HCT116 (cell line): ENCODE measurements at places on chromosomes 3 and 15.

DNA sequence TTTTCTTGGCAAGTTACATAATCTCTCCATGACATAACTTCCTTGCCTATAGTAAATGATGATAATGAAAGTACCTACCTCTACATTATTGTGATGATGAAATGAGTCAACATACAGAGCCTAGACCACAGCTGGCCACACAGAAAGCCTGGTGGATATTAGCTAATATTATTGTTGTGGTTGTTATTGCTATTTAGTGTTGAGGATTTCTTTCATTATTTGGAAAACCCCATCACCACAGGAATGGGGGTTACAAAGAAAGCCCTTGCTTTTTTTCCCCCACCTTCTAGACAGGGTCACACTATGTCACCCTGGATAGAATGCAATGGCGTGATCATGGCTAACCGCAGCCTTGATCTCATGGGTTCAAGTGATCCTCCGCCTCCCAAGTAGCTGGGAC is 125.0 kb downstream of the PDZRN3 start:
- no peaks in the 10 kb centered on the region for H3K4me1 ChIP-seq
- no peak overlapping the region for H3K4me3 ChIP-seq
- H3K27me3 ChIP-seq = peaks cover 8% of the 10 kb centered on the region; the same call in 1 of the 2 replicates
- no peak overlapping the region for H3K27ac ChIP-seq

GRCh38 chr15:67784090-67784781 is 41.1 kb upstream of the SKOR1 start:
- no peaks in the 10 kb centered on the region for H3K4me1 ChIP-seq
- no peak for DNase-seq
- H3K27me3 ChIP-seq = no peaks in the 10 kb centered on the region

- DNase-seq = no peak
- H3K27ac ChIP-seq = no peak overlapping the region
- H3K27me3 ChIP-seq = no peaks in the 10 kb centered on the region
- H3K36me3 ChIP-seq = no peaks in the 10 kb centered on the region
- H3K4me1 ChIP-seq = no peaks in the 10 kb centered on the region
These were observed 19.5 kb downstream of the CRYBG3 start for GRCh38 chr3:97841304-97841703.

GRCh38 chr15:38885001-38885400 is 320.4 kb upstream of the RASGRP1 start:
- 0 out of 2 replicates have a peak, but pooled peaks cover 4% of the 10 kb centered on the region for H3K4me1 ChIP-seq
- H3K27me3 ChIP-seq = no peaks in the 10 kb centered on the region
- no peak overlapping the region for H3K27ac ChIP-seq

DNA sequence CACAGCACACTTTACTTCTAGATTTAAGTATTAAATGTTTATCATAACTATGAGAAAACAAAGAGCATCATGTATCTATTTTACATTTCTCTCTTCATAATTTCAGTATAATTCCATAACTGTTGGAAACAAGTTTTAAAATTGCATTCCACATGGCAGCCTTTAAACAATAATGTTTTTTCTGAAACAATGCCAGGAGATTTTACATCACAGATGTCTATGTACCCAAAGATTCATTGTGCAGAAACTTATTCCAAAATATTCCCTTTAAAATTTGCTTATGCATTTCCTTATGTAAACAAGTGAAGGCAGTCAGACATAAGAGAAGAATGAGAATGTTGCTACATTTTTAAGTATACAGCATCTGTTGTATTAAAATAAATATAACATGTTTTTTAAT is 324.9 kb upstream of the COL8A1 start:
- no peak overlapping the region for H3K4me3 ChIP-seq
- peaks cover 7% of the 10 kb centered on the region; the same call in 1 of the 2 replicates for H3K27me3 ChIP-seq
- no peak overlapping the region for H3K27ac ChIP-seq

DNA sequence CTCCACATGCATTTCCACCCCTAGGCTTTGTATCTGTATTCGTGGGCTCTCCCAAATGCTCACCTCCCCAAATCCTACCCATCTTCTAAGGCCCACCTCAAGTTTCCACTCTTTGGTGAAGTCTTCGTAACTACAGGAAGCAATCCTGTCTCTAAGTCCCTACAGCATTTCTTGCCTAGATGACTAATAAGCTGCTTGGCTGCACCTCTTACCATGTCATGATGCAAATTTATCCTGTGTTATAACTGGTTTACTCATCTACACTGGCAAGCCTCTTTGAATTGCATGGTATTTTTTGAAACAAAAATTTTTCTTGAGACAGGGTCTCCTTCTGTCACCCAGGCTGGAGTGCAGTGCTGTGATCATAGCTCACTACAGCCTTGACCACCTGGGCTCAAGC is 73.3 kb downstream of the SETMAR start:
- H3K4me1 ChIP-seq = no peaks in the 10 kb centered on the region
- H3K27ac ChIP-seq = no peak overlapping the region
- DNase-seq = no peak
- H3K27me3 ChIP-seq = no peaks in the 10 kb centered on the region
- H3K4me3 ChIP-seq = no peak overlapping the region
